Caco-2 (cell line): ENCODE measurements at places on chromosomes 7 and 10.

DNA sequence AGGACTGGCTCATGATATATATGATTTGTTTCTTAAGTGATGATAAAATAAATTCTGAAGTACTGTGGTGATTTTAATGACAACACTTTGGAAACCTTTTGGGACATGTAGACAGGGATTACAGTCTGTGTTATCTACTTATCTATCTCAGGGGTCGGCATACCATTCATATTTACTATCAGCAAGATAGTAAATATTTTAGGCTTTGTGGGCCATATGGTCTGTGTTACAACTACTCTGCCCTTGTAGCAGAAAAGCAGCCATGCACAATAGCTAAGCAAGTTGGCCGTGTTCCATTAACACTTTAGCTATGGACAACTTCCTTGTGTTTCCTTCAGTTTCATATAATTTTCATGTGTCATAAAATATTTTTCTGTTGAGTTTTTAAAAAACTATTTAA, 97.8 kb upstream of the PRPS1L1 start:
- DNase-seq: no peak
- H3K4me1 ChIP-seq: no peaks in the 10 kb centered on the region
- H3K36me3 ChIP-seq: no peaks in the 10 kb centered on the region
- H3K27ac ChIP-seq: no peak overlapping the region
- no peak overlapping the region for H3K4me3 ChIP-seq

GRCh38 chr10:67959839-67960476, 75.5 kb downstream of the SIRT1 start:
- H3K36me3 ChIP-seq: peaks cover 3% of the 10 kb centered on the region; the same call in 1 of the 2 replicates
- no peaks in the 10 kb centered on the region for H3K27me3 ChIP-seq
- H3K4me3 ChIP-seq: no peak overlapping the region
- no peaks in the 10 kb centered on the region for H3K4me1 ChIP-seq

DNA sequence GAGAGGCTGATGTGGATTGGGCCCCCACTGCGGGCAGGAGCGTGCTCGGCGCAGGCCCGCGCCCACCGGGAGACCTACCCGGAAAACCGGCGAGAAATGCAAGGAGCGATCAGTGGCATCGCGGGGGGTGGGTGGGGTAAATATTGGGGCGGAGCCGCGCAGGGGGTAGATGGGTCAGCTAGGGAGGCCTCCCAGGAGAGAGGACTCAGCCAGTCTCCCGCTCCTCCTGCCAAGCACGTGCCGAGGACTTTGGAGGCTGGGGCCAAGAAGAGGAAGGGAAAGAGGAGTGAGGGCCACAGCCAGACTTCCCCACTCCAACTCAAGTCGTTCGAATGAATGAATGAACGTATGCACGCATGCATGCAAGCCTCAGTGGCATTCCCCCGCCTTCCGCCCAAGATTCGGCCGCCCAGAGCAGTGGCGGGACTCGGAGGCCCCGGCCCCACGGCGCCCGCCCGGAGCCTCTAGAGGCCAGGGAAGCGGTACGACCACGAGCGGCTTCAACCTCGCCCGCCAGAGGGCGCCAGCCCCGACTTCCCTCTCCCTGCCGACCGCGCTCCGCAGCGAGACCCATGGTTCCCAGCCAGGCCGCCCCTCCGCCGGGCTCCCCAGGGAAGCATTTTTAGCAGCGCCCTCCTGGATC, 3.6 kb downstream of the NPM3 start:
- H3K4me1 ChIP-seq: peaks cover 10% of the 10 kb centered on the region
- no peak overlapping the region for H3K27ac ChIP-seq
- H3K36me3 ChIP-seq: peaks cover 1% of the 10 kb centered on the region
- H3K27me3 ChIP-seq: no peaks in the 10 kb centered on the region
- DNase-seq: peak; percentile 36

DNA sequence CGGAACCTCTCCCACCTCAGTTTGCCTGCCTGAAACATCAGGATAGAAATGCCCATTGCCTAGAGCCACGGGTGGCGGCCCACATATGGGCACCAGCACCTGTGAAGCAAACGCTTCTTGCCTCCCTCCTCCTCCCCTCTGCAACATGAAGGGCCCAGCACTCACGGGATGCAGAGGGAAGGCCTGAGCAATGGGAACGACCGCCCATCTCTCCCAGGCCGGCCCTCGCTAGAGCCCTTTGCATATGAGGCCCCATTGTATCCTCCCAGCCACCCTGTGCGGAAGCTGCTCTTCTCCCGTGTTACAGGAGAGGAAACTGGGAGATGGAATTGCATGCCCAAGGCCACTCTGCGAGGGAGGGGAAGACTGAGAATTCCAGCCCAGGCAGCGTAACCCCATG, 88.2 kb downstream of the RGS10 start:
- no peaks in the 10 kb centered on the region for H3K4me1 ChIP-seq
- no peak overlapping the region for H3K4me3 ChIP-seq
- no peaks in the 10 kb centered on the region for H3K36me3 ChIP-seq
- no peaks in the 10 kb centered on the region for H3K27me3 ChIP-seq
- no peak overlapping the region for H3K27ac ChIP-seq
- DNase-seq: no peak

DNA sequence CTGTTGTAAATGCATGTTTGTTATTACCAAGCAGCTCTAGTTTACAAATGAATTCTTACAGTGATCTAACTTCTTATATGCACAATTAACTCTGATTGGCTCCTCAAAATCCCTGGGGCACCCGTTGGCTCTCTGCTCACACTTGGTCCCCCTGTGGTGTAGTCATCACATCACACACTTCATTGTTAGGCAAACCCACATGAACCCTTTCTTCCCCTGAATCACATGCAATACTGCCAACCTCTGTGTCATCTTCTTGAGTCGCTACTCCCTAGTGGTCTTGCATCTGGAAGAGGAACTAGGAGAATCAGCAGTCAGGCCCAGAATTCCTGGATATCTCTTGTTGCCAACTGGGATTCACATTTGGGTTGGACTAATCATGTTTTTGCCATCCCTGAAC, 73.1 kb downstream of the CD36 start:
- H3K36me3 ChIP-seq: no peaks in the 10 kb centered on the region
- no peaks in the 10 kb centered on the region for H3K27me3 ChIP-seq
- H3K4me3 ChIP-seq: no peak overlapping the region
- DNase-seq: no peak

GRCh38 chr7:26696978-26697377, 167.4 kb downstream of the SKAP2 start:
- peaks cover 17% of the 10 kb centered on the region for H3K4me1 ChIP-seq
- H3K27ac ChIP-seq: no peak overlapping the region
- DNase-seq: no peak
- H3K36me3 ChIP-seq: no peaks in the 10 kb centered on the region

DNA sequence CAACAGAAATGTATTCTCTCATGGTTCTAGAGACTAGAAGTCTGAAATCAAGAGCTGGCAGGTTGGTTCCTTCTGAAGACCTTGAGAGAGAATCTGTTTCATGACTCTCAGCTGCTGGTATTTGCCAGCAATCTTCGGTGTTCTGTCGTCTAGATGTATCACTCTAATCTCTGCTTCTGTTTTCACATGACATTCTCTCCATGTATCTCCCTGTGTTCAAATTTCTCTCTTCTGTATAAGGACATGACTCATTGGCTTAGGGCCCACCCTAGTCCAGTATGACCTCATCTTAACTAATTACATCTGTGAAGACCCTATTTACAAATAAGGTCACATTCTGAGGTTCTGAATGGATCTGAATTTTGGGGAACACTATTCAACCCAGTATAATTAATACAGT, 82.3 kb downstream of the ANKRD7 start:
- no peak overlapping the region for H3K27ac ChIP-seq
- no peak for DNase-seq
- H3K4me1 ChIP-seq: no peaks in the 10 kb centered on the region
- H3K36me3 ChIP-seq: no peaks in the 10 kb centered on the region
- no peak overlapping the region for H3K4me3 ChIP-seq

DNA sequence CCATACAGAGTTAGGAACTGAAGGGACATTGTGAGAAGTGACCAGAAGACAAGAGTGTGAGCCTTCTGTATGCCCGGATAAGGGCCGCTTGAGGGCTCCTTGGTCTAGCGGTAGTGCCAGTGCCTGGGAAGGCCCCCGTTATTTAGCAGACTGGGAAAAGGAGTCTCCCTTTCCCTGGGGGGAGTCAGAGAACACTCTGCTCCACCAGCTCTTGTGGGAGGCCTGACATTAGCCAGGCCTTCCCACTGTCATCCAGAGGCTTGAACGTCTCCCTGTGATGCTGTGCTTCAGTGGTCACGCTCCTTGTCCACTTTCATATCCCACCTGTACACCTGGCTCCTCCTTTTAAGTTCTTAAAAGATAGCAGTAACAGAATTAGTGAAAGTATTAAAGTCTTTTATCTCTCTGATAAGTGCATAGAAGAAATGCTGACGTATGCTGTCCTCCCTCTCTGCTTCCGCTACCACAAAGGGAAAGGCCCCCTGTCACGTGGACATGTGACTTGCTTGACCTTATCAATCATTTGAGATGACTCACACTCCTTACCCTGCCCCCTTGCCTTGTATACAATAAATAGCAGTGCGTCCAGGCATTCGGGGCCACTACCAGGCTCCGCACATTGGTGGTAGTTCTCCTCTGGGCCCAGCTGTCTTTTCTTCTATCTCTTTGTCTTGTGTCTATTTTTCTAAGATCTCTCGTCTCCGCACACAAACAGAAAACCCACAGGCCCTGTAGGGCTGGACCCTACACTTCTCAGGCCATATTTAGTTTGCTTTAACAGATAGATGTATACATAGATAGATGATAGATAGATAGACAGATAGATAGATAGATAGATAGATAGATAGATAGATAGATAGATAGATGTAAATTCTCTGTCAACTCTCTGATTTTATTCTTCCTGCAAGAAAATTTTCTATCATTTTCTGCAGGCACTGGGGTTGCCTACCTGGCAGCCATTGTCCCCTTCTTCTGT, 131.5 kb upstream of the JCAD start:
- peaks cover 34% of the 10 kb centered on the region for H3K4me1 ChIP-seq
- peak overlapping the region; percentile 59 for H3K27ac ChIP-seq
- DNase-seq: peak; percentile 48
- no peak overlapping the region for H3K4me3 ChIP-seq
- H3K27me3 ChIP-seq: no peaks in the 10 kb centered on the region

- peak overlapping the region; percentile 100 for H3K27ac ChIP-seq
- DNase-seq: no peak
- H3K4me3 ChIP-seq: peak overlapping the region; percentile 93
- peaks cover 5% of the 10 kb centered on the region; the same call in 1 of the 2 replicates for H3K4me1 ChIP-seq
- H3K36me3 ChIP-seq: no peaks in the 10 kb centered on the region
Observed at GRCh38 chr7:94003446-94004023, 620 bp downstream of the BET1 start.

DNA sequence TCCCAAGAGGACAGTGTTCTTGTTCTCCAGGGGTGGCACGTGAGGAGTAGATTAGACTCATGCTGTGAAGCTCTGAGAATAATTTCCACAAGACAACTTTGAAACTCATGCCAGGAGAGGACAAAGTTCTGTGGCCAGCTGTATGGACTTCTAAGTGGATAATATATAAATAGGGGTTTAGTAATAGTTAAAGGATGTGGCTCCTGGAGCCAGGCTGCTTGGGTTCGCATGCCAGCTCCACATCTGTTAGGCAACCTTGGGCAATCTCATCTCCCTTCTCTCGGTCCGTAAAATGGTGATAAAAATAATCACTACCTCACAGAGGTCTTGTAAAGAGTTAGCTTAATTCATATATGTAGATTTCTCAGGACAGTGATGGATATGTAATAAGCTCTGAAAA, 35.8 kb downstream of the ACSL5 start:
- peaks cover 1% of the 10 kb centered on the region for H3K36me3 ChIP-seq
- no peaks in the 10 kb centered on the region for H3K27me3 ChIP-seq
- no peak overlapping the region for H3K4me3 ChIP-seq
- H3K27ac ChIP-seq: no peak overlapping the region
- H3K4me1 ChIP-seq: peaks cover 4% of the 10 kb centered on the region
- DNase-seq: no peak

- H3K27ac ChIP-seq: no peak overlapping the region
- no peaks in the 10 kb centered on the region for H3K36me3 ChIP-seq
- no peaks in the 10 kb centered on the region for H3K27me3 ChIP-seq
- no peak overlapping the region for H3K4me3 ChIP-seq
- no peaks in the 10 kb centered on the region for H3K4me1 ChIP-seq
Observed at GRCh38 chr7:108629651-108630400, 60.2 kb downstream of the DNAJB9 start.

DNA sequence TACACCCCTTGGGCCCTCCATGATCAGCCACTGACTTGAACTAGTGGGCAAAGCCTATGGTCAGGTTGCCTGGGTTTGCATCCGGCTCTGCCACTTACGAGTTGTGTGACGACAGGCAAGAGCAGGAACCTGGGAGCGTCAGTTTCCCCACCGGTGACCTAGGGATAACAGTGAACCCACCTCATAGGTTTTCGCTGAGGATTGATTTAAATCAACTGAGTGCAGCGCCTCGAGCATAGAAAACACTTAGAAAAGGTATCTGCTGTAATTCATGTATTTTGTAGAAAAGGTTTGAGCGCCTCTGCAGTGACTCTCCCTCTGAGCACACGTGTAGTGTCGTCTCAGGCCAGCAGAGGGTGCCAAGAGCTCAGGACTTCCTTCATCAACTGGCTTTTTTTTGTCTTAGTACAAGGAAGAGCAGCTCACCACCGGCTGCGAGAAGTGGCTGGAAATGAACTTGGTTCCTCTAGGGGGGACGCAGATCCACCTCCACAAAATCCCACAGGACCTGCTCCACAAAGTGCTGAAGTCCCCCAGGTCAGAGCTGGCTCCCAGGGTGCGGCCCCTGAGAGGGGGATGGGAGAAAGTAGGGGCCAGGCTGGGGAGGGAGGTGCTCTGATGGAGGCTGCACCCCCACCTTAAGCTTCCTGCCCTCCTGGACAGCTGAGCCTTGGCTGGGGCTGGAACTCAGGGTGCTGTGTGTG, 27.7 kb downstream of the BTBD16 start:
- no peaks in the 10 kb centered on the region for H3K27me3 ChIP-seq
- no peak overlapping the region for H3K27ac ChIP-seq
- H3K36me3 ChIP-seq: no peaks in the 10 kb centered on the region
- H3K4me1 ChIP-seq: peaks cover 15% of the 10 kb centered on the region
- peak; percentile 75 for DNase-seq
- 0 out of 2 replicates have a peak overlapping the region, but pooled peaks have one; percentile 18 for H3K4me3 ChIP-seq

- H3K4me3 ChIP-seq: no peak overlapping the region
- DNase-seq: no peak
- H3K4me1 ChIP-seq: peaks cover 11% of the 10 kb centered on the region
- H3K36me3 ChIP-seq: no peaks in the 10 kb centered on the region
Observed at GRCh38 chr10:44323838-44324237, 61.1 kb downstream of the CXCL12 start.

- no peaks in the 10 kb centered on the region for H3K27me3 ChIP-seq
- DNase-seq: no peak
- H3K36me3 ChIP-seq: no peaks in the 10 kb centered on the region
- H3K27ac ChIP-seq: peak overlapping the region; percentile 97
- peaks cover 8% of the 10 kb centered on the region; the same call in 1 of the 2 replicates for H3K4me1 ChIP-seq
Observed at GRCh38 chr10:25017154-25017590, 760 bp downstream of the THNSL1 start.

DNA sequence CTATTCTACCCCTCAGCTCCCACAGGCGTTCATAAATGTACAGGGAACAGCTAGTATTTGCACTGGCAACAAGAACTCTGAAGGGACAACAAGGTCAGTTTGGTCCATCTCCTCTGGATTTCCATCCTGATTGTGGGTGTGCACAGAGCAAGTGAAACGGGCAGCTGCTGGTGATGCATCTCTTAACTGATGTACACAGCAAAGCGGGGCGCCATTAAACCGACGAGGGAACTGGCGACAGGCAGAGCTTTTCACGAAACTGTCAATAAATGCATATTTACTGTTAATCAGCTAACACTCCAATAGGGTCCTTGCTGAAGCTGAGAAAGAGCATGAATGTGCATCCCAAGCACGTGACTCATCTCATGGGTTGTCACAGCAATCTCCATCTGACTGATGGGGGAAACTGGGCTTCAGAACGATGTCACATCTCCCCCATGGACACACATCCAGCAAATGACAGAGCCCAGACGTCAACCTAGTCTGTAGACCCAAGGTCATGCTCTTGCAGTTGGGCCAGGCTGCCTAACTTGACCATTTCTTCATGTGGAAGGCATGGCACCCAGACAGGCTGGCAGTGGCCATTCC, 54.2 kb downstream of the FAM53B start:
- no peak for DNase-seq
- H3K4me1 ChIP-seq: no peaks in the 10 kb centered on the region
- H3K27ac ChIP-seq: no peak overlapping the region
- H3K4me3 ChIP-seq: no peak overlapping the region
- H3K27me3 ChIP-seq: no peaks in the 10 kb centered on the region
